Astrocyte of the hippocampus (primary cell): ENCODE measurements at places on chromosomes 12 and 14.

DNA sequence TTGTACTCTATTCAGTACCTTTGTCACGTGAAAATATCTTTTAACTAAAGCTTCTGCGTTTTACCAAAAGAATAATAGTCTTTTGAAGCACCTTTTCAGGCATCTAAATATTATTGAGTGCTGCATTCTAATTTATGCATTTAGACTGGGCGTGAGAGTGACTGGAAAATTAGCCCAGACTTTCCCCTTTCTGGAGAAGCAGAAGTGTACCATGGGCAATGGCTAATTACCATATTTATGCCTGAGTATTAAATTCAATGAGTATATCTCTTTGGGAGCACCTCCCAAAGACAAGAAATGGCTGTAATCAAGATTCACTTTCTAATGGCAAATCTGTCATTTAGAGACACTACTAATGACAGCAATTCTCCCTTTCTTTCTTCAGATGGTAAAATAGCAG lies 174.9 kb downstream of the LRRK2 start:
- DNase-seq: no peak

- DNase-seq: no peak
Observed at GRCh38 chr12:124147575-124147974, 147.3 kb upstream of the RFLNA start.

DNA sequence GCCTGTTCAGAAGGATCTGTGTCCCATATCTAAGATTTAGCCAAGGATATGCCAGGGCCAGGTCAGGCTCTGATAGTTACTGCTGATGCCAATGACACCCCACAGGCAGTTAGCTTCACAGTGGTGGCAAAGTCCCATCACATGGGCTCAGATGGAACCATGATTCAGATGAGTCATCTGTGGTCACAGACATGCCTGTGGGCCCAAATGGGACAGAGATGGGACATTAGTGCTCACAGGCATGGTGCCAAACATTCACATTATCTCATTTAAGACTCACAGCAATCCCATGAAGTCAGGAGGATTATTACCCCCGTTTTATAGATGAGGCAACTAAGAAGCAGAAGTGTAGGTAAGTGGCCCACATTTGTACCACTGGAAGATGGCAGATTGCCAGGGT lies 207.8 kb downstream of the DPF3 start:
- DNase-seq: no peak

DNA sequence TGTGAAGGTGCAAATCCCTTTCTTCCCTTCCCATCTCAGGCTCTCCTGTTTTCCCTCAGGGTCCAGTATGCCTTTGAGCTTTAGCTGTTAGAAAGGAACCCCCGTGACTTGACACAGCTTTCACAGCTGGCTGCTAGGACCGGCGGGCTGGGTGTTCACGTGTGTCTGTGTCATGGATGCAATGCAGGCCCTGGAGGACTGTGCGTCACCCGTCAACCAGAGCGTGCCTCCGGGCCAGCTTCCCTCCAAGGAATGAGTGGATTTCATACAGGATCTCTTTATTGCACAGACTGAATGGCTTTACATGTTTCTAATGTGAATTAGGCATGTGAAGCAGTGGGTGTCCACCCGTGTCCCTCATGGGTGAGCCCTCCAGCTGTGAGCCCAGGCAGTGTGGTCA lies 77.4 kb downstream of the AACS start:
- no peak for DNase-seq
